Activated effector memory CD4-positive, alpha-beta T cell treated with Interleukin-2 at 50 U/mL for 16 hours (primary cell): ENCODE measurements at places on chromosomes 7 and 10.

GRCh38 chr7:113405296-113406056, 287.1 kb upstream of the SMIM30 start:
- no peak for DNase-seq

GRCh38 chr7:55409482-55410225, 44.5 kb downstream of the LANCL2 start:
- no peak for DNase-seq

DNA sequence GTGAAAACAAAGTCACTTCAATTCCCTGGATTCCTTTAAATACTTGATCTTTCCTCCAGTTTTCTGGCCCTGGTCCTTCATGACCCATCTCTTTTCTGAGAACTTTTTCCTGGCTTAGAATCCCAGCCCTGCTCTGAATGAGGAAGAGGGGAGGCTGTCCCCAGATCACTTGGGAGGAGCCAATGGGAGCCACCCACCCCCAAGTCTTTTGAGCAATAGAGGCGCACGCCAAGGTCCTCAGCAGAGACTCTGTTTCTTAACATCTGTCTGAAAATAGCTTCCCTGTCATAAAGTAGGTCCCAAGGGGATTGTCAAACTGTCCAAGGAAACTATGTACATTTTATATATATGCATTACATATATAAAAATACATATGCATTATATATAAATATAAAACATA, 126.8 kb downstream of the ADRA2A start:
- no peak for DNase-seq

DNA sequence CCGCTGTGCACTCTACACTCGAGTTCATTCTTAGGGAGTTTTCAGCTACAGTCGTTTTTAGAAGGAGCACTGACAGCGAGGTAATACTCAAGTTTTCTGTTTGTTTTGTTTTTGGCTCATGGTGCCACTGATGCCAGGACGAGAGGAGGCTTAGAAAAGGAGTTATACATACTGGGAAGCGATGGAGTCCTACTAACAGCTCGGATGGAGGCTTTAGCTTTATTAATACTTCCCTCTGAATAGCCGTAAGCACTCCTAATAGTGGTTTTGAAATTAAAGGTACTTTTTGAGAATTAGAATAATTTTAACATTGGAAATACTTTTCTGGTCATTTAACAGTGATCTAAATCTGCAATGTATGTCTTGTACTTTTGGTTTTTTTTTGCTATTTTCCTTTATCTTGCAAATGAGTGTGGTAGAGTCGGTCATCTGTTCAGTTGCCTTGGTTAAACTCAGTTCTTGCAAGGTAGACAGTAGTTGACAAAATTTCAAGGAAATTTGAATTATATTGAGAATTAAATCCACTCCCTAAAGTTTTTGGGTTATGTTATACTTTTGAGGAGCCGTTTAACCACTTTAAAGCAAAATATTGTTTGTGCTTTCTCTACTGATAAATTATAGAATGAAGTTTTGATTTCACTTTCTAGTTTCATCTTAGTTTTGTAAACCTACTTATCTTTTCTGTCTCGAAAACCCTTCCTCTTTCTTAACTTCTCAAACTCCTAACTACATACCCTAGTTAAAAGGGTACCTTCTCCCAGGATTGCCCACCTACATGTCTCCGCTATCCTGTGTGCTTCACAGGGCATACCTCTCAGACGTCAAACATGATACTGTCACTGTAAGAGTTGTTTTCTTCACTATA, 1.5 kb downstream of the HBP1 start:
- no peak for DNase-seq

DNA sequence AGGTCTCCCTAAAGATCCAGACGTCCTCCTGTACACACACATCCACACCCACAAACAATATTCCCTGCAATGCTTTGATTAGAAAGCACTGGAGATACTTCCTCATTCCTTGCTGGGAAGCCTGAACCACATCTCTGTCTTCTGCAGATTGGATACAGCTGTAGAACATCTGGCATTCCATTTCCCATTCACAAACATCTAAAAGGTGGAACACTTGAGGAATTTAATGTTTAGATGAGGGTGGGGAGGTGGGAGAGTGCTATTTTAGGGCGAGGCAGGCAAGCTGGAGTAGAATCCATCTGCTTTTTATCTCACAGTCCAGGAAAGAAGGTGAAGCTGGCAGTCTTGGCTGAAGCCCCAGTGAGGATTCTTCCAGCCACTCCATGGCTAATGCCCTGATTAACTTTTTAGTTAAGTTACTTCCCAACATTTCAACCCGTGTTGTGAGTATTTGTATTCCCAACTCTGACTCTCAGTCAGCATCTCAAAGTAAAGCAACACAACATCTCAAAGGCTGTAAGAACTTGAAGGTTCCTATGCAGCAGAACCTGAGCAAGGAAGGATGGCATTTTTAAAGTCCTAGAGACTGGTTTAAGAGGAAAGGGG, 46.1 kb downstream of the CYTH3 start:
- no peak for DNase-seq

- no peak for DNase-seq
Measured at GRCh38 chr10:17910125-17910789, 41.5 kb upstream of the SLC39A12 start.

DNA sequence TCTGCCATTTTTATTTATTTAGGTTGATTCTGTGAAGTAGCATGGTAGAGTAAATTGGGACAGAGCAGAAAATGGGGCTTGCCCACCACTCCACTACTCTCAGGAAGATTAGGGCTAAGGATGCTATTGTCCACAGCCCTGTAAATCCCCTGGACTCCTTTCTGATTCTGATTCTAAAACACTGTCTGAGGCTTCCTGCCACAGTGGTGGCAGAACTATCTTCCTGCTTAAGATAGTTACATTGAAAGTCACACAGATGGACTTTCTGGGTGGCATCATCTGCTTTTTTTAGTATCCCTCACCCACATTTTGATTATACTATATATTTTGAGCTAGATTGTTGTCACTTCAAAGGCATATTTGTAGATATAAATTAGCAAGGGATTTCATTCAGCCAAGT, 50.0 kb downstream of the SPAM1 start:
- DNase-seq = no peak

GRCh38 chr10:26837139-26837538, 23.6 kb downstream of the ABI1 start:
- DNase-seq = no peak

DNA sequence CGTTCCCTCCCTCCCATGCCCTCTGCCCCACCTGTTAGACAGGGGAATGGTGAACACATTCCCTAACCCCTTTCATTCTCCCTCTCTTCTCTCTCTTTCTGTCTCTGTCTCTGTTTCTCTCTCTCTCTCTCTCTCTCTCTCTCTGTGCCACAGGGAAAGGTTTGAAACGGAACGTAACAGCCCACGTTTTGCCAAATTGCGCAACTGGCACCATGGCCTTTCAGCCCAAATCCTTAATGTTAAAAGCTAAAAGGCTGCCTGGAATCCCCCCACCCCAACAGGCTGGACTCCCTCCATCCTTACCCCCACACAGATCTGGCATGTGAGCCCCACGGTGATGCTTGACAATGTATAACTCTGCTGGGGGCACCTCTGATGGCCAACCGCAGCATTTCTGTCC, 30.8 kb downstream of the LDB3 start:
- no peak for DNase-seq

DNA sequence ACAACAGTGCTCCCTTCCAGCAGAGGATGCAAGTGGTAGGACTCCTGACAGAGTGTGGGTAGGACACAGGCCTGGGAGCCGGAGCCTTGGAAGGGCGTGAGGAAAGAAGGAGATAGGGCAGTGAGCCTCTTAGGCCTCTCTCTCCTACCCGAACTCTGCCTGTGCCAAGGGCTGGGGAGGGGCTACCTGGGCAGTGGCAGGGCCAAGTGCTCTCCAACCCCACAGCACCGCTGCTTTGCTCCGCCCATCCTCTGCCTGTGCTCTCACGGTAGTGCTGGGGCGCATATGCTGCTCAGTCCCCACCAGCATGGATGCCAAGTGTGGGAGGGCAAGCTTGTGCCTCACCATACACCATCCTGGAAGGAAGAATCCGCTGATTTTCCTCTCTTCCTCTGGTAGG, 7.5 kb downstream of the FAM131B start:
- no peak for DNase-seq

- DNase-seq = no peak
Measured at GRCh38 chr10:34175121-34175520, 640.0 kb downstream of the PARD3 start.

DNA sequence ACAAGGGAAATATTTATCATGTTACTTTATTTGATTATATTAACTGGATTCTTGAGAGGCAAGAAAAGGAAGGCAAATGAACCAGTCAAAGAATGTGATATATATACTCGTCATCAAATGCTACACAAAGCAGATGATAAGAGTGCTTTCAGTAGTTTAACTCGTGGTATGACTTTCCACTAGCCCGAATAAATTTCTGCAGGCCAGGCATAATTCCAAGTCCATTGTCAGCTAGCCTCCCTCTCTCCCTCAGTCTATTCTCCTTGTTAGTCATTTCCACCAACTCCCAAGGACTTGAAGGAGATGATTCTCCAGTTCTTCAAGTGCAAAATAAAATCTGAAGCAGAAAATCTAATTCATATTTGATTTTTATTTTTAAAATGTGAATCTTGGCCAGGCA, 190.5 kb downstream of the GLI3 start:
- DNase-seq = no peak

DNA sequence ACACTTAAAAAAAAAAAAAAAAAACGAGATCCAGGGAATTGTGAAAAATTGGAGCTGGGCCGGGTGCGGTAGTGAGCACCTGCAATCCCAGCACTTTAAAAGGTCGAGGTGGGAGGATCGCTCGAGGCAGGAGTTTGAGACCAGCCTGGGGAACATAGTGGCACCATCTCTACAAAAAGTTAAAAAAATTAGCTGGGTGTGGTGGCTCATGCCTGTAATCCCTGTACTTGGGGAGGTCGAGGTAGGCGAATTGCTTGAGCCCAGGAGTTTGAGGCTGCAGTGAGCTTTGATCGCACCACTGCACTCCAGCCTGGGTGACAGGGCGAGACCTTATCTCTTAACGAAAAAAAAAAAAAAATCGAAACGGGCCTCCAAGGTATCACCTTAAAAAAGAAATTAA, 2.0 kb downstream of the CLDN4 start:
- DNase-seq = no peak

DNA sequence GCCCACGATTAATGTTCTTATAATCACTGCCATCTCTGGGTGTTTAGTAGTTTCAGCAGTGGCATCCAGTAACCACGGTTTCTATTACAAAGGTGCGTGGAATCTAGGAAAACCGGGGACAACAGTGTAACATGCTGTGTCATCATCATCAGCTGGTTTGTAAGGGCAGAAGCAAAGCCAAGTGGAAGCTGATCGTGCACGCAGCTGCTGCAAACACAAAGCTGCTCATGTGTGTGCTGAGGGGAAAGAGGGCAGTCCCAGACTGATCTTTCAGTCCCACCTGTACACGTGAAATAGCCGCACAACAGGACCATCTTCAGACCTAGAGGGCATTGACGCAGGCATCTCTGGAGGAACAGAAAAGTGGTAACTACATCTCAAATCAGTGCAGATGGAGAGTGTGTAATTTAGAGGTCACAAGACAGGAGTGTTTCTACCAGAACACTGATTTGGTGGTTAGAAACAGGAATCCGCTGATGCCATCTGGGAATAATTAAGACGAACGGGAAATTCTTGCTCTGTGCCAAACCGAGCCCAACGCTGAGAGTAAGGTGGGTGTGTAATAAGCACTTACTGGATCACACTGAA, 13.4 kb downstream of the ANKRD16 start:
- no peak for DNase-seq

DNA sequence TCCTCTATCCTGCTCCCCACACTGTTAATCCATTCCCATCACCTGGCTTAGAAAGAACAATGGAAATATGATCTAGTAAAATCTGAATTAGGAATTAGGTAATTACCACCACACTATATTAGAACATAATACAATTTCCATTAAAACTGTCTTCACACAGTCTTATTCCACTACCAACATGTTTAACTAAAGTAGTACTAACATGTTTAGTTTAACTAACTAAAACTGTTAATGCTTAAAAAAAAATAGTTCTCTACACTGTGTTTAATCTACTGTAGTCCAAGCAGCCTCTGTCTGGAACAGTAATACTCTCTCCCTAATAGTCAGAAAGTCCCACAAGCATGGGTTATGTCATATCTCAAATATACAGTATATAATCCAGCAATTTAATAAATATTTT, 150.8 kb downstream of the SGMS1 start:
- DNase-seq = no peak

DNA sequence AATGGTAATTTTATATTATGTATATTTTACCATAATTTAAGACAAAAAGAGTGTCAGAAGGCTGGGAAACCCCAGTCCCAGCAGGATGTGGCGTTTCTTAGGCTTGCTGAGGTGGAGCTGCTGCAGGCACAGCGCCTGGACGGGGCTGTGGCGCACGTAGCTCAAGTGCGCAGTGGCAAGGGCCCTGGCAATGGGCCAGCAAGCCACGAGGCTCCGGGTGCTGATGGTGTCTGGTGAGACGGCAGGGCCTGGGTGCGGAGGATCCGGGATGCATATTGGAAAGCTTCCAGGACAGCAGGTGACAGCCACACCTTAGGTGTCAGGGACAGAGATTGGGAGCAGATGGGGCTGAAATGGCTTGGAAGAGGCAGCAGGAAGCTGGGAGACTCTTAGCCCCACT, 37.2 kb downstream of the CLEC2L start:
- no peak for DNase-seq

DNA sequence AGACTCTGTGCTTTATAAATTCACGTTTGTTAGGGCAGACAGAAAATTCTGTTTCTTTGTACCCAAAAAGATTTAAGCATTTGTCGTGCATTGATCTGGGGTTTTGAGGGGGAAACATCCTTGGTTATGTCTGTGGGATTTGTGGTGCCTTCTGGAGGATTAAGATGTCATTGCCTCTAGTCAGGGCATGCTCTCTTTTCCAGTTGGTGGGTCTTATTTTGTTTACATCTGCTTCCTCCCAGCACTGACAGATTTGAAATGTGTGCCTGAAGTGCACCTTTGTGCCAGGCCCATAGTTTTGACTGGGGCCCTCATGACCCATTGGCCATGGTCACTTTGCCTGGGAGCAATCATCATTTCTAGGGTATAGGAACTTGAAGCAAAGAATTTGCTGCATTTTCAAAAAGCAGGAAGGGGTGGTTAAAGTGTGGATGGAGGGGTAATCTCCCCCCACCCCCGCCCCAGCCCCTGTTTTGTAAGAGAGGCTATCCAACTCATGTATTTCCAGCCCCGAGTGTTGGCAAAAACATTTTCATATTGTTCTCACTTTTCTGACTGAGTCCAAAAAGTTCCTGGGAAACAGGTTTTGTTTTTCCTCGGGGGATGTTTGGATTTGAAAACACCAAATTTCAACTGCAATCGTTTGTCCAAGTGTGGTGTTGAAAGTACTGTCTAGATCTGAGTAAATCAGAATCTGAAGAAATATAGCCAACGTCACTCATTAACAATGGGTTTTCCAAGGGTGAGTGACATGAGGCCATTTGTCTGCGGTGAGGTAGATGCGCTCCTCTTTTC, 388.2 kb upstream of the GALNT17 start:
- no peak for DNase-seq

DNA sequence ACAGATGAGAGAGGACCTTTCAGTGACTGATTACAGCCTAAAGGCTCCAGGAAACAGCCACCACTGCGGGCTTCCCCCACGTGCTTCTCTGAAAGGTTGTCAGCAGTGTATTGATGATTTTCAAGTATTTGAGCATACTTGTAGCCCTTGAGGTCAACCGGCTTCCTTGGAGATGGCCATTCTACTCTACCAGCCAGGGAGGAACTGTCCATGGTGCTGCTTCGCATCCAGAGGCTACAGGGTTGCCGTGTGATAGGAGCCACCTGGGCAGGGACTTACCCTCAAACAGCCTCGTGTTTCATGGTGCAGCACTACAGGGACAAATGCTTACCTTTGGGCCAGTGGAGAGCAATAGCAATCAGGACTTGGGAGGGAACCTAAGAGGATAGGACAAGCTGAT, 179.5 kb downstream of the DPP6 start:
- no peak for DNase-seq
